ENCODE measurements at places on chromosomes 16 and 17.

- DNase-seq, result no peak
Observed at GRCh38 chr16:75837681-75838080, 111.4 kb upstream of the CPHXL start.

DNA sequence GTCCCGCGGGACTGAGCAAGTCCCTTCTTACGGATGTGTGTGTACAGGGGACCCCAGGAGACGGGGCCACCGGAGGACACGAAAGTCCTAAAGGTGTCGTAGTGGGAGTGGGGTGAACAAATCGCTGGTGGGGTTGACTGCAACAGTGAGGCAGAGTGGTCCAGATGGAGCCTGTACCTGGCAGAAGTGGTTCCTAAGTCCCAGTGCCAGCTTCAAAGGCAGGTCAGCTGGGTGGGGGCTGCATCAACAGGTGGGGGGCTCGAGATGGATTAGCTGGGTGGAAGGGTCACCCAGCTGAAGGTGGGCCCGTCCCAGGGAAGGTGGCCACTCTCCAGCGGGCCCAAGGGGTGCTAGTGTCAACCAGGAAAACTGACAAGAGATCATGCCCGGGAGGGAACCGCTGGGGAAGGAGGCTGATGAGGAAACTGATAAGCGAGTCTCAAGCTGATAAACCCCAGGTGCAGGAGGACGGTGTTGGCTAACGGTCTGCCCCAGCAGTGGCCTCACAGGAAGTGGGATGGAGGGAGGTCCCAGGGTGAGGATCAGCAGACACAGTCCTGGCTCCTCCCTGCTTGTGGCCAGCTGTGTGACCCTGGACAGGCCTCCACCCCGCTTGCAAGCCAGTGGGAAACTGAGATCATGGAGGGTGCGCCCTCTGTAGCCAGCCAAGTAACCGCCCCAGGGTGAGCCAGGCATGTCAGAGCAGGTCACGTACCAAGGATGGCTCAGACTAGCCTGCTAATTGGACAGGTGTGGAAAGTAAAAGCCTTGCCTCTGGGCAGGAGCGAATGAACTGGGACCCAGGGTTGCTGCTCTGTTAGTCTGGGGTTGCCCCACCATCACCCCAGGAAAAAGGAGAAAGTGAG lies 1.0 kb downstream of the ORAI3 start:
- peak; percentile 88 for DNase-seq

DNA sequence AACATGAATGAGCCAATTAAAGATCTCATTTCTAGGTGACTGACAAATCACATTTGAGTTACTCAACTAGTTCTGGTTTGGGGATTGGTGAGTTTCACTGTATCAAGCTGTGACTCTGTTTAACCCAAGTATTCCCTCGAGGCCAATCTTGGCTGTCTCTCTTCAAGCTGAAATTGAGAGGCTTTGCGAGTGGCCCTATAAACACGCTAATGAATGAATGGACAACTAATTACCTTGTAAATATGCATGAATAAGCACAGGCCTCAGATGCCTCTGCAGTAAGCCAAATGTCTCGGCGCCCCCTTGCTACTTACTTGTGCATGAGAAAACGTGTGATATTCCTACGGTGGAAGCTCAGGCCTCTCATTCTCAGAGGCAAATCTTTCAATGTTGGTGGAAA lies 450.3 kb upstream of the PSMD7 start:
- no peak for DNase-seq

- DNase-seq, result no peak
Observed at GRCh38 chr16:70493802-70494201, 29.6 kb downstream of the COG4 start.

GRCh38 chr17:7835814-7836595 lies 2.0 kb downstream of the KDM6B start:
- DNase-seq, result no peak

- no peak for DNase-seq
Observed at GRCh38 chr16:24346734-24347133, 90.6 kb downstream of the CACNG3 start.

- DNase-seq, result no peak
Observed at GRCh38 chr17:77352441-77352840, 211.7 kb downstream of the SEC14L1 start.

DNA sequence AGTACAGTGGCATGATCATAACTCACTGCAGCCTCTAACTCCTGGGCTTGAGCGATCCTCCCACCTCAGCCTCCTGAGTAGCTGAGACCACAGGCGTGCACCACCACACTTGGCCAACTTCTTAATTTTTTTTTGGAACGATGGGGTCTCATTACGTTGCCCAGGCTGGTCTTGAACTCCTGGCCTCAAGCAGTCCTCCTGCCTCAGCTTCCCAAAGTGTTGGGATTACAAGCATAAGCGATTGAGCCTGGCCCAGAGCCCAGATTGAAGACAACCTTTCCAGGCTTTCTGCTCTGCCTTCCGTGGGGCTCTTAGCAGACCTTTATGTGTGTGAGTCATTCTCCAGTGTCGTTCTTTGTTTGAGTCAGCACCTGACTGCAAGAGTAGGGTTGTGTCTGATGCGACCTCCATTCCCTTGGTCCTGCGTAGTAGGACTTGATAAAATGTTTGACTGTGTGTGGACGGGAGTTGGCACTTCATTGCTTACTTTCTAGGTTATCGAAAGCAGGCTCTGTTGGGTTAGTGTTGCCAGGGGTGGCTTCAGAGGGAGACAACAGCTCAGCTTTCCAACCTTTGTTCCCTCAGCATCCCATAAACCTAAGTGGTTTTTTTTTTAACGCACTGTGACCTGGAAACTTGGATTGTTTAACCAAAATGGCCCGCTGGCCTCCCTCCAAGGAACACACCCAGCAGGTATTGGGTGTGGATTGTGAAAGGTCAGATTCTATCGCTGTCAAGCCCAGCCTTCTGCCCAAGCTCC lies 26.4 kb downstream of the EEF2K start:
- peak; percentile 66 for DNase-seq

- DNase-seq, result no peak
Observed at GRCh38 chr16:74652249-74652648, 14.4 kb downstream of the RFWD3 start.

DNA sequence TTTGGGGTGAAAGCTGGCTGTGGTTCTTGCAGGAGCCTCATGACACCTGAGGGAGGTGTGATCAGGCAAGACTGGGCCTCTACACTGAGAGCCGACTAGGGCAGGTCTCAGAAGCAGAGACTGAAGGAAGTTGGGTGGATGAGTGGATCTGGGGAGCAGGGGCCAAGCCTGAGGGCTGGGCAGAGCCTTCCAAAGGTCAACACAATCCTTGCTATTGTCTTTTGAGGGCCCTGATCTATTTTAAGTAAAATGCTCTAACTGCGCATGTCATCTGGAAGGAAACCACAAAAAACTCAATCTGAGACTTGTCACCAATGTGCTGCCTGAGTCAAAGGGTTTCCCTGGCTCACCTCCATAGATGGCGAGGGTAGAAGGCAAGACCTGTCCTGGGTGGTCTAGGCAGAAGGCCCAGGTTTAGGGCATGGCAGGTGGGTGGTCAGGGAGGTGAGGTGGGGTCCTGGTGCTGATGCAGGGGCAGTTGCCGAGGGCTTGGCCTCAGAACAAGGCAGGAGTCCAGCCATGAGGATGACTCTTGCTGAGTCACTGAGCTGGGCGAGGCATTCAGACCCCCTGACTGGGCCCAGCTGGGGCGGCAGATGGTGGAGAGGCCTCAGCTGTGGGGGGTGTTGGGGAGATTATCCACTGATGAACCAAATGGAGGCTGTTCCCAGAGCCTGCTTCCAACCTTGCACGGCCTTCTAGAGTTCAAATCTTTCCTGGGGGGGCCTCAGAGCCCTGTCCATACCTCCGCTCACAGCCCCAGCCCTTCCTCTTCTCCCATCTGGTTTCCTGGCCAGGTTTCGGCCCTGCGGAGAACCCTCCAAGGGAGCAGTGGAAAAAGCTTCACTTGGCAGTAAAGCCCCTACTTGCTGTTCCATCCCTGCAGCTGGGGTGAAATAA lies 5.1 kb downstream of the MVP start:
- peak; percentile 33 for DNase-seq

DNA sequence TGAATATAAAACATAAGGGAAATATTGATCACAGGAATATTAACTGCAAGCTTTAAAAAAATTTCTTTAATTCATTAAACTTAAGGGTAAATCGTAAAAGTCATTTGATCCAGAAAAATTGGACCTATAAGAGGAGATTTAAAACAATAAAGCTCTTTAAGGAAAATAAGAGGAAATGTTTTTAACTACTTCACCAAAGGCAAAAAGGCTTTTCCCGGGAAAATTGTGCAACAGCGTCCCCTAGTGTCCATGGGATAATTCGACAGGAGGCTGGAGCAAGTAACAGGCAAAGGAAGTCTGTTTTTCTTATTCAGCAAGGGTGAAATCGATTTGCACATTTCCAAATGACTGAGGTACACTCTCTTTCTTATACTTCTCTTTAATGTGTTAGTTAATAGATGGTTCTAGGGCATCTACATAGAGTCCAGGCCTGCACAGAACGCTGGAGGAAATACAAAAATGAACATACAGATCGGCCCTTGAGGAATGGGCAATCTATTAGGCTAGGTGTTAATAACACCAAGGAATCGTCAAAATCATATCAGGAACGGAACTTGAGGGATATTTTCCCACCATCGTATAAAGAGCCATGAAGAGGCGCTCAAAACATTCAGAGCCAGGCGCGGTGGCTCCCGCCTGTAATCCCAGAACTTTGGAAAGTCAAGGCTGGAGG lies 61.4 kb downstream of the ZNF18 start:
- peak; percentile 40 for DNase-seq

DNA sequence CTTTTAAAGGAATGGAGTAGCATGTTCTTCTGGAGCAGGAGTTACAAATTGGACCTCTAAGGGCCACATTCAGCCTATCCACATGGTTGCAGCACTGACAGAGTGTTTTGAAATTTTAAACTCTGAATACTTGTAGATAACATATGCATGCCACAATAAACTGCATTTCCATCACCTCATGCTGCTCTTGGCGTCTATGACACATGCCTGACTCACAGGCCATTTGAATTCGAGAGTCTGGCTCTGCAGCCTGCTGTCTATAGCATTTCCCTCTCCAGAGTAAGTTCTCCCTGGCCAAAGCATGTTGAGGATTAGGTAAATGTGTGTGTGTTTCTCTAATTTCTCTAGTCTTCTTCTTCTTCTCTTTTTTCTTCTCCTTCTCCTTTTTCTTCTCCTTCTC lies 28.7 kb upstream of the MYOCD start:
- peak; percentile 20 for DNase-seq
